Activated CD4-positive, alpha-beta T cell treated with anti-CD3 and anti-CD28 coated beads, Interleukin-2, amount 10 ng/mL, durations not matched to agents 24 days and 14 days (primary cell): ENCODE measurements at places on chromosomes 1 and 21. TPM values are rescaled to one million over a fixed set of nuclear protein-coding genes. Genes with fewer than 3 reads are reported as not detected.

Gene SPRR1B
- total RNA-seq: not detected in 2 replicates

Gene RHCE
- 0.14 TPM in 1 of 2 replicates, not detected in the other for total RNA-seq

Gene LCE1B
- total RNA-seq: not detected in 2 replicates

Gene TRMT1L
- 22.4 and 26.0 TPM in 2 replicates for total RNA-seq

Gene CDC73
- total RNA-seq: 55.2 and 56.0 TPM in 2 replicates

Gene PODN
- total RNA-seq: not detected in 2 replicates

Gene NR1I3
- not detected in 2 replicates for total RNA-seq

Gene KRTAP19-1
- not detected in 2 replicates for total RNA-seq

Gene SFPQ
- total RNA-seq: 385 and 392 TPM in 2 replicates

Gene SIPA1L2
- total RNA-seq: 3.1 and 4.1 TPM in 2 replicates
